Activated naive CD8-positive, alpha-beta T cell treated with anti-CD3 and anti-CD28 coated beads for 36 hours (primary cell): ENCODE measurements at places on chromosomes 5 and 9.
A peak's percentile ranks its signal among the peaks of the same experiment; 100 is the strongest.

DNA sequence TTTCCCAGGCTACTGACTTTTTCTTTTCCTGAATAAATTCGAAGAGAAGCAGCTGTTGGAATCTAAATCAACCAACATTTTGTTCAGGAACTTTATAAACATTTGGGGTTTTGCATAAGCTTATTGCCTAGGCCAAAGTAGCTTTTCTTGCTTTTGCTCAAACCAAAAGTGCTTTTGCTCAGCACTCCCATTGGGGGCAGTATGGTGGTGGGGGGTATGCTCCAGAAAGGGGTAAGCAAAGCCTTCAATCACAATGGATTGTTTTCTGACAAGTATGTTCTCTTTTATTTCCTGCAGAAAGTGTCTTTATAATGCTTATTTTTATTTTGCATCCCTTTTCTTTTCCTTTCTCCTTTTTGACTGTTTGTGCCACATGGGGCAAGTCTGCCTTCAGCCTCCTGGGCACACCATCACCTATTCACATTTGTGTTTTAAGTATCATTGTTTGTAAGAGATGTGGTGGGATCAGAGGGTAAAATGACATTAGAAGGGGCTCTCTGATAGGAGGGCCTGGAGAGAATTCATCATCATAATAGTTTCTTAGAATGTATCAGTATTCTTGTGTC, 86.0 kb downstream of the PRDM6 start:
- no peak for DNase-seq

- DNase-seq = no peak
These were observed 81.4 kb upstream of the ZNF618 start for GRCh38 chr9:113794721-113795120.

DNA sequence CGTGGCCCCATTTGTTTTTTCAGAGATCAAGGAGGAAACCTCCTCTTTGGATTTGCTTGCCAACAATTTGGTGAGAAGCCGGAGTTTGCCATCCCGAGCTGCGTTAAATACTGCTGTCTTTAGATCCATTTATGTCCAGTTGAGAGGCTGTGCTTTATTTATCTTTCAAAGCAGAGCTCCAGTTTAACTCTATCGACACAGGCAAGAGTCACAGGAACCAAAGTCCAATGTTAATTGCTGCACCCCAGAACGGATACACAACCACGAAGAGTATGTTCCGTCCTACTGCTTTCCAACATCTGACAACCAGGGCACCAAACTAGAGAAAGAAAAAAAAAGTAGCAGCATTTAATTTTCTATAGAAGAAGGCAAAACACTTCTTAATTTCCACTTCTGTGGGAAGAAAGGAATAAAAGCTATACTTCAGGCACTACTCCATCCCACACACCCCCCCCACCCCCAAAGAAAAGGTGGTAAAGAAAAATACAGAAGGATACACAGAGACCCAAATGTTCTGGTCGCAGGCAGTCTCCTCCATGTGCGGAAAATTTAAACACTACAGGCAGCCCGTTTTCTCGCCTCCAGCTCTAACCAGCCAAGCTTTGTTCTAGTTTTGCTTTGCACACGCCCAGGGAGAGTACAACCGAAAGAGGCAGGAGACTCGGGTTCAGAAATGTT, 1.1 kb downstream of the FEM1C start:
- peak; percentile 58 for DNase-seq

GRCh38 chr5:43019614-43020398, 20.3 kb downstream of the ANXA2R start:
- DNase-seq = peak; percentile 84

GRCh38 chr9:93702261-93702660, 125.9 kb downstream of the PHF2 start:
- no peak for DNase-seq

DNA sequence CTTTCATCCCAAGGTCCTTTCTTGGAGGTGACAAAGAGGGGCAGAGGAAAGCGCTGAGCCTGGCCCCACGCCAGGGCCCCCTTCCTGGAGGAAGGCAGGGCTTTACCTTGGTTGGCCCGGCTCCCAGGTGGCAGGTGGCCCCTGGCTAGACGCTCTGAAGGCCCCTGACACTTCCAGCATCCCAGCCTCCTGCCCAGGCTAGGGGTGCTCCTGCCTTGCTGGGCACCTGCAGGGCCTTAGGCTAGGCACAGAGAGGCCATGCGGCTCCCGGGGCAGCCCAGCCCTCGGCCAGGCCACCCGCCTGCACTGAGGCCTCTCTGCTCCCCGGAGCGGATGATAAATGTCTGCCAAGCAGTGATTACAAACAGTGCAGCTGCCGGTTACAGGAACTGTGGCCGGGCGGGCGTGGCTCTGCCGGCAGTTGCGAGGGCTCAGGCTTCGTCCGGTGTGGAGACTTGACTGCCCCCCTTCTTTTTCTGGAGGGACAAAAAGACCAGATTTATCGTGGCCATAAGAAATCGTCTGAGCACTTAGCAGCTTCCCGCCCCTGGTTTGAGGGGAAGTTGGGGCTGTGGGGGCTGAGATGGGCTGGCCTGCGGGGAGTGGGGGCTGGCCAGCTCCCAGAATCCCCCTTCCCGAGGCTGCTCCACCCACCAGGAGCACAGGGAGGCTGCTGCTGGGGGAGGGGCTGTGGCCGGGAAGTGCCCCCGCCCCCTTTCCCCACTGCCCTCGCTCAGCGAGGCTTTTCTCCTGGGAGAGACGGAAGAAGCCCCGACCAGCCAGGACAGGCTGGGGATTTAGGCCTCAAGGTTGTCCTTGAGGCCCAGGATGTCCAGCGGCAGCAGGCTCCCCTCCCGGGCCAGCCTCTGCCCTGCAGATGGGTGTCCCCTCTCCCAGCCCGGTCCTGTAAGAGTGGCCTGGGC, 31.6 kb upstream of the UBAC1 start:
- peak; percentile 35 for DNase-seq
